ENCODE measurements at places on chromosomes 2 and 18.
A peak's percentile ranks its signal among the peaks of the same experiment; 100 is the strongest.

GRCh38 chr2:235746257-235746934 lies 252.6 kb downstream of the AGAP1 start:
- DNase-seq: peak; percentile 15

GRCh38 chr2:112481050-112481527 lies 867 bp upstream of the TTL start:
- peak; percentile 67 for DNase-seq

DNA sequence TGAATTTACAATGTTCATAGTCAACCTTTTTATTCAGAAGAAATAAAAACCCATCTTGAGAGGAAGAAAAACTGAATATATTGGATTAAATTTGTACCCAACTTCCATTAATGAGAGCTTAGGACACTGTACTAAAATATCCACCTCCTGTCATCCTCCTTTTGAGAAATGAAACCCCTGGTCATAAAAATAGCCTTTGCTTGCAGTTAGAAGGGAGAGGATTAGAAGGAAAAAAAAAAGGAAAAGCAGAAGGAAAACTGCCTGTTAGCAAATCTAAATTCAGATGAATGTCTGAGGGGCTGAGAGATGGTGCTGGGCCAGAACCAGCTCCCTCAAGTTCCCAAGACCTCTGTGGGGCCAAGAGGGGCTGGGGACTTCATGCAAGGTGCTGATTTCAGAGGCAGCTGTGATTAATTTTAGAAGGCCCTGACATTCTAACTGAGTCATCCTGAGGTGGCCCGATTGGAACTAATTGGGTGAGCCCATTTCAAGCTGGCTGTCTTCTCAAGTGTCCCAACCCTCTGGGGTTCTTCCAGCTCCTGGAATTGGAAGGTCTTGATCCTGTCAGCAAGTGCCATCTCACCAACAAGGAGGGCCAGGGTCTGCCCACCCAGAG lies 38.4 kb upstream of the BIN1 start:
- no peak for DNase-seq

DNA sequence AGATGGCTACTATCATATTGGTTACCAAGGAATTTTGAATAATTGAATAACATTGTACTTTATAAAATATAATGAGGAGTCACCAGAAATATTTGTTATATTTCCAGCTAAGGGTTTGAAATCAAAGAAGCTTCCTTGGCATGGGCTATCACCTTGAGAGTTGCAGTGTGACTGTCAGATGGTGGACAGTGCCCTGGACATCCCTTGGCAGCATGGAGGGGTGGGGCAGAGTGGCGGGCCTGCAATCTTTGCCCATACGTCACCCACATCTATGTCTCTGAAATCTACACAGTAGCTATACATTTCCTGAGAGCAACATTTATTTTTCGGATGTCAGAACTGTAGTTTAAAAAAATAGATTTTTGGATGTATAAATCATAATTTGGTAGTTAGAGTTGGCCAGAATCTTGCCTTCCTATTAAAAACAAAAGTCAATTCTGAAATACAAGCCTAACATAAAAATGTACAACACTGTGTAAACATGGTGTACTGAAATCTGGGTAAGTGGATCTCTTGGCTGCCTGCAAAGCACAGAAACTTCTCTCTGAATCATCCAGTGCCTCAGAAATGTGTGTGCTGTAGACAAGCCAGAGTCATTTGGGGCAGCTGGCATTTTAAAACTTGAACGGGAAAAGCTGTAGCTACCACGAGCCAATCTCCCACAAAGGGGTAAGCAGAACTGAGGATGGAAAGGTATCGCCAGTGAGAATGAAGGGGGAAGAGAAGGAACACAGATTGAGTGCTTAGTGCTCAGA lies 124.2 kb upstream of the ARHGAP28 start:
- DNase-seq: no peak

DNA sequence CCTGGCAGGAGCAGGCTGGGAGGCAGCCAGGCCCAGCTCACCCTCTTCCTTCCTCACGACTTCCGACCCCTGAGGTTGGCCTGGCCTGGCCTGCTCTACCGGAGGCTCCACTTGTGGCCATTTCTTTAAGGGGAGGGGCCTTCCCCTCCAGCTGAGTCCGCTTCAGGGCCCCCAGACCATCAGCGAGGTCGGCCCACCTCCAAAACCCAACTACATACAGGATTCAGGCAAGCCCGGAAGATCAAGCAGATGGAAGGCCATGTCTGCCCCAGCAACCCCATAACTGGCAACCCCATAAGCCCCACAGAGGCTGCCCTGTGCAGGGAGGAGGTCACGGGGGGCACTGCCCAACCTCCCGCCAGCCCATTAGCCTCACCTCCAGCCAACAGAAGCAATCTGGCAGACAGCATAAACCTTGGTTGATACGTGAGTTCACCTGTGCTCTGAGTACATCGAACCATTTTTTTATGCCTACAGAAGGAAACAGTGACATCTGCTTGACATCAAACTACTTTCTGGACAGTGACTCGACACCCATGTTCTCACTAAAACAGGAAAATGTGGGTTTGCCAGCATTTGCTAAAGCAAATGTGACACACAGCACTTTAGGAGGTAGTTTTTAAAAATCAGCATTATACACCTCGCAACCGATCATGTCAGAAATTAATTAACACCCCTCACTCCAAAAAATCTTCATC lies 98.9 kb downstream of the EIPR1 start:
- DNase-seq: no peak

- no peak for DNase-seq
These were observed 73.8 kb downstream of the TGFA start for GRCh38 chr2:70479816-70480215.

GRCh38 chr2:207254591-207255464 lies 89.1 kb upstream of the KLF7 start:
- no peak for DNase-seq

DNA sequence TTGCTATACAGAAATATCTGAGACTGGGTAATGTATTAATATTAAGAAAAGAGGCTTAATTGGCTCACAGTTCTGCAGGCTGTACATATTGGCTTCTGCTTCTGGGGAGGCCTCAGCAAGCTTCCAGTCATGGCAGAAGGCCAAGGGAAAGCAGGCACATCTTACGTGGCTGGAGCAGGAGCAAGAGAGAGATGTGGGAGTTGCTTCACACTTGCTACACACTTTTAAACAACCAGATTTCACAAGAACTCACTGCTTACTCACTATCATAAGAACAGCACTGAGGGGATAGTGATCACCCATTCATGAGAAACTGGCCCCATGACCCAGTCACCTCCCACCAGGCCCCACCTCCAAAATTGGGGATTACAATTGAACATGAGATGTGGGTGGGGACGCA lies 50.6 kb downstream of the MAPRE2 start:
- no peak for DNase-seq

GRCh38 chr2:172404824-172405223 lies 22.6 kb upstream of the ITGA6 start:
- no peak for DNase-seq

DNA sequence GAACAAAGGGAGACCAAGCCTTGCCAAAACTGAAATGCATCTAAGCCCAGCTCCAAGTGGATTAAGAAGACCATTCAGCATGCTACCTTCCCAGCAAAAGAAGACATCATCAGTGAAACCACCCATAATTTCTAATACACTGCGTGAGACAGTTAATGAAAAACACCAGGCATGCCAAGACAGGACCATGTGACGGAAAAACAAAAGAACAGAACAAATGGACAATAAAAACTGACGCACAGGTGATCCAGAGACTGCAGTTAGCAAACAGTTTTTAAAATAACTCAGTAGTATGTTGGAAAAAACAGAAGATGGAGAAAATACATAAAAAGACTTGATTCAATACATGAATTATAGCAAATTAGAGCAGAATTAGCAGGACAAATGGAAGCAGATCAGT lies 15.3 kb downstream of the FAM168B start:
- DNase-seq: no peak

DNA sequence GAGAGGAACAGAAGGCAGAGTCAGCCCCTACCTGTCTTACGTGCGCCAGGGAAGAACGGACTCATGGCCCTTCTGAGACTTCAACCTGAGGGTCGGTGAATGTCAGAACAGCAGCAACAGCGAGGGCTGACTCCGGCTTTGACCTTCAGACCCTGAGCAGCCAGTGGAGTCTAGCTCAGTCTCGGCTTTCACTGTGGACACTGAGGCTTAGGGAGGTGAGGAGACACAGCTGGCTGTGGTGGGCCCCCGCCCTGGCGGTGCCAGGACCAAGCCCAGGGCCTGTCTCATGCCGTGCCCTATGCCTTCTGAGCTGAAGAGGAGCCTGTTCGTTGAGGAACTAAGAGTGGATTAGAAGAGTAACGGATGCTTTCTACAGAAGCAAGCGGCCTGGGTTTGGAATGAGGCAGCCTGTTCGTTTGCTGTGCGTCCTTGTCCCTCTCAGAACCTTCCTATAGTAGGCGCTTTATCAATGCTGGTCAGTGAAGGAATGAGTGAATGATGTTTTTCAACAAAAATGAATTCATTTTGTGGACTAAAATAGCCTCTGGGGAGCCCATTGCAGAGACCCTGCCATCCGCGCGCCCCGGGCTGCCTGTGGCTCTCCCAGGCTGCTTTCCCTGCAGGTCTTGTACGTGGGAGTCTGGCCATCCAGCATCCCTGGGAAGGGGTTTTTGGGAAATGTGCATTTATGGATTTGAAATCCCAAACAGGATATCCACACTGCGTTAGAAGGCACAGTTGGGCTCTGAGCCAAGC lies 38.9 kb downstream of the ASB1 start:
- no peak for DNase-seq

- DNase-seq: no peak
These were observed 38.8 kb upstream of the SP3 start for GRCh38 chr2:174003720-174004695.

- no peak for DNase-seq
These were observed 53.0 kb upstream of the SLC39A10 start for GRCh38 chr2:195603998-195604397.

- no peak for DNase-seq
These were observed 35.6 kb upstream of the NRP2 start for GRCh38 chr2:205646680-205647079.

- DNase-seq: no peak
These were observed 115.1 kb downstream of the ANKRD44 start for GRCh38 chr2:197195518-197195917.

- DNase-seq: no peak
These were observed 470.0 kb upstream of the GCFC2 start for GRCh38 chr2:76180676-76181075.

- no peak for DNase-seq
These were observed 409.2 kb upstream of the TCF4 start for GRCh38 chr18:55997151-55997561.
